ENCODE measurements at places on chromosomes 6 and 20.
A peak's percentile ranks its signal among the peaks of the same experiment; 100 is the strongest.

DNA sequence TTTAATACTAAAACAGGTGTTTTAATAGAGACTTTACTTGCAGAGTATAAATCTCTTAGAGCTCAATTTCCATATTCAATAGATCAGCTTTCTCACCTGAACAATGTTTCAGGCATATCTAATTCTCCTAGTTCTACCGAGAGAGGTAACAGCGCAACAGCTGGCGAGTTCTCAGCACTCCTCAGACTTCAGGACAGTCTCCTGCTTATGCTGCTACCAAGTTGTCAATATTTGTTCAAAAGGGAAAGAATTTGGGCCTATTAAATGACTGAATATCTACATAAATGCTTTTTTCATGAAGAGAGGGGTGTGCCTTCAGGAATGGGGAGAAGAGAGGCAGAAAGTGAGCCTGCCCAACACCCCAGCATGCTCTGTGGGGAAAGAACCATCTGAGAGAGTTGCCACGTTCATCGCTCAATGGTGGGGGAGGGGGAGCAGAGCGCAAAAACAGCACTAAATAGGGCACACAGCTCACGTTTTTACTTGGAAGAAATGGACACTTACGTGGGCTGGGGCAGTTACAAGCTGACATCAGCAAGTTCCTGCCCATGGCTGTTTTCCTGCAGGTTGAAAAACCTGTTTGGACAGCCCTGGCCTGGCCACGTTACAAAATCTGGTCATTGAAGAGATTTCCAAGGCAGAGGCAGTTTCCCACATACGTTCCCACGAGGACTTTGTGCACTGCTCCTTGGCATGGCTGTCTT, 38.0 kb downstream of the EZR start:
- no peak for DNase-seq

DNA sequence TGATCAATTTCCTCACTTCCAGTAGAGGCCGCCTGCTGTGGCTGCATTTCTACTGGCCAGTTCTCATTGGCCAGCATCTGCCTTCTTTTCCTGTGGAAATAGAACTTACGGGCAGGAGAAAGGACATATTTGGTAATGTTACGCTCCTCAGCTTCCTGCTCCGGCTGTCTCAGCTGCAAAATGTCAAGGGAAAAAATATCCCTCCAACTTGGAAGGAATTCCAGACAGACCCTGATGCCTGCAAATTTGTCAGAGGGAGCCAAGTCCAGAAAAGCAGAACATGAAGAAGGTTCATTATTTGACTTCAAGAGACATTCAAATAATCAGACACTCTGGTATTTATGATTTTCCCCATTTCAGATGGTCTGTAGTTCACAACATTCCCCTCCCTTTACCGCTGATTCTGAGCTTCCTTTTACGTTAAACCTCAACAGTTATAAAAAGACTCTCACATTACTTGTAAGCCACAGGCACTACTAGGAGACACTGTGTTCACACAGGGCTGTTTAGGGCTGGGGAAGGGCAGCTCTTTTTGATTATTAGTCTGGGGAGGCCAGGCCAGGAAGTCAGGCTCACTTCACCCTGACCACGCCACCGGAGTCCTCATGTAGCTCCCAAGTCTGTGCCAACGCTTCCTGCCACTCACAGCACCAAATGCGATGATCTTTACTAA, 179.6 kb upstream of the CCN2 start:
- DNase-seq = no peak

GRCh38 chr20:39429726-39430125, 467.6 kb downstream of the DHX35 start:
- peak; percentile 19 for DNase-seq

- no peak for DNase-seq
These were observed 29.5 kb downstream of the BEND6 start for GRCh38 chr6:56984361-56984760.

DNA sequence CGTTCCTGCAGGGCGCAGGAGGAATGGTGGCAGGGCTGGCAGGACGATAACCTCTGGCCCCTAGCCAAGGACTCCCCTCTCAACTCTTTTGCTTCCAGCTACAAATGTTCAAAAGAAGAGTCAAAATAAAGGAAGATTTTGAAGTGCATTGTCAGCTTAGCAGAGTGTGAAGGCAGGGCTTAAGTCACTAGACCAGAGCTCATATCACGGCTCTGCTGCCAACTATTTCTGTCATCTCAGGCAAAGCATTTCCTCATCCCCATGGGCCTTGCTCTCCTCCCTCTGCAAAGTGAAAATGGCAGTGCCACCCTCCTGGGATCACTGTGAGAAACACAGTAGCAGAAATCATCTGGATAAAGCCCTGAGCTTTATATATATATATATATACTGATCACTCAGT, 36.7 kb downstream of the CFAP61 start:
- no peak for DNase-seq

GRCh38 chr6:85460921-85461797, 11.3 kb downstream of the NT5E start:
- DNase-seq = no peak

DNA sequence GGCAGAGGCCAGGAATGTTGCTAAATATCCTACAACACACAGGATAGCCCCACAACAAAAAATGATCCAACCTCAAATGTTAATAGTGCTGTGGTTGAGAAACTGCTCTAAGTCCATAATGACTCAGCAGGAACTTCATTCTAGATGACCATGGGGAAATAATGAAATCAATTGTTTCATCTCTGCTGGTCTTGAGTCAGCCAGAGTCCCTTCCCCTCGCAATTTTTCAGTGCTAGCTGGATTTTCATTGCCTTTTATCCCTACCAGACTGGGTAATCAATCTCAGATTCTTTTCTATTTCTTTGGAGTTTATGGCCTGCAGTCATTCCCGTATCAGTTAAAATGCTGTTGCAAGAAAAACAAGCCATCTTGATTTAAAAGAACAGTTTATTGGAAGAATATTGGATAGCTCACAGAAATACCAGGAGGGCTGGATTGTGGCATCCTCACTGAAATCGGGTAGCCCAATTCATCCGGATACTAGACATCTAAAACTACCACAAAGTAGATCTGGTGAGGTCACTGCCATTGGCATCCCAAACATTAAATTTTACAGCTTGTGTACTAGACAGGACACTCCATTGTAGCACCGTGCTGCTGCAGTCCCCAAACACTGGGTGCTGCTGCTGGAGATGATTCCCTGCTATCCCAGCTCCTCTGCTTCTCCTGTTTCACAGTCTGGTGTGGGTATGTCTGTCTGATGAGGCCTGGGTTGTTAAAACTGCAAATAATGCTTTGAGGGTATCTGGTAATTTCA, 30.3 kb upstream of the POPDC3 start:
- DNase-seq = no peak

DNA sequence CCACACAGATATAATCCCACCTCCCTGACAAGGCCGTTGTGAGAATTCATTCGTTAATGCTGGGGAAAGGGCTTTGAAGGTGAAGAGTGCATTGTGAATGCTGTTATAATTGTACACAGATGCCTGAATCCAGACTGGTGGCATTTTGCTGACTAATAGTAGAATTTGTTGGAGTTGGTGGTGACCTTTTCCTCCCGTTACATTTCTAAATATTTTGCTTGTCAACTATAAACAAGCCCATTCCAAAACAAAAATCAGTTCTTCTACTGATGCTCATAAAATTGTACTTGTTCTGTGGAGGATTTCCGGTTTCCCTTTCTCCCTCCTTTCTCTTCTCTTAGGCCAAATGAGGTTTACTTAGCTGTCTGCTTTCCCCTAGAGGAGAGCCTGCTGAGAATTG, 253.1 kb upstream of the SUPT3H start:
- DNase-seq = no peak

- DNase-seq = peak; percentile 93
These were observed 23.0 kb upstream of the ECHDC1 start for GRCh38 chr6:127366282-127367022.

DNA sequence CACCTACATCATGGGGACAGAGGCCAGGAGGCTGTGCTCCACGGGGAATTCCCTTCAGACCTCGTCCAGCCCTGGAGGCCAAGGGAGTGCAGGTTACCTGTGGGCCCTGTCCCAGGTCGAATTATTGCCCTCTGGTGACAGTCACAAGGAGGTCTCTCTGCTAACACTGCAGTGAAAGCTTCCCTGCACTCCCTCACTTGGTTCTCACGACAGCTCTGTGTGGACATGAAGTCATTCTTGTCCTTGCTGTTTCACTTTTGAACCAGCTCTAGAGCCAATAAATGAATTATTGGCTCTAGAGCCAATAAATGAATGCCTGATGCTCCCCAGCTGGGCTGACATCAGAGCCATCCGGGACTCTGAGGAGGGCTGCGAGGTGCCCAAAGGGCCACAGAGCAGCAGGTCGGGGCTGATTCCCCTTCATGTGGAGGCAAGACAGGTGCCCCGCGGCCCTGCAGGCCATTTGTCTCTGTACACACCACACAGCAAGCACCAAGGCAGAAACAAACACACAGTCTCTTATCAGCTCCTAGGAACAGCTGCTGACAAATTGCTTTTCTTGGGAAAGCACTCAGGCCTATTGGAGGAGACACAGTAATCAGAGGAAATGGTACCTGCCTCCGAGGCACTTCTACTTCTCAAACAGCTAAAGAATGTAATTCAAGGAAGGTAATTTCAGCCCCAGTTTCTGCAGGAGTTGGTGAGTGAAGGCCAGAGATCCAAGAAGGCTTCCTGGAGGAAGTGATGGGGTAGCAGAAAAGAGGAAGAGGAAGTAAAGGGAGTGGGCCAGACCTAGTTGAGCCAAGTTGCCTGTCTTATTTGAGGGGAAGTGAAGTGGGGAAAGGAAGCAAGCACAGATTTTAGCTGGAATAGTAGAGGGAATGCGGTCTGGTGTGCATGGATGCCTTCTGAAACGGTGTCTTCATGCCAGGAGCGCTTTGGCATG, 27.5 kb upstream of the TBXT start:
- no peak for DNase-seq

DNA sequence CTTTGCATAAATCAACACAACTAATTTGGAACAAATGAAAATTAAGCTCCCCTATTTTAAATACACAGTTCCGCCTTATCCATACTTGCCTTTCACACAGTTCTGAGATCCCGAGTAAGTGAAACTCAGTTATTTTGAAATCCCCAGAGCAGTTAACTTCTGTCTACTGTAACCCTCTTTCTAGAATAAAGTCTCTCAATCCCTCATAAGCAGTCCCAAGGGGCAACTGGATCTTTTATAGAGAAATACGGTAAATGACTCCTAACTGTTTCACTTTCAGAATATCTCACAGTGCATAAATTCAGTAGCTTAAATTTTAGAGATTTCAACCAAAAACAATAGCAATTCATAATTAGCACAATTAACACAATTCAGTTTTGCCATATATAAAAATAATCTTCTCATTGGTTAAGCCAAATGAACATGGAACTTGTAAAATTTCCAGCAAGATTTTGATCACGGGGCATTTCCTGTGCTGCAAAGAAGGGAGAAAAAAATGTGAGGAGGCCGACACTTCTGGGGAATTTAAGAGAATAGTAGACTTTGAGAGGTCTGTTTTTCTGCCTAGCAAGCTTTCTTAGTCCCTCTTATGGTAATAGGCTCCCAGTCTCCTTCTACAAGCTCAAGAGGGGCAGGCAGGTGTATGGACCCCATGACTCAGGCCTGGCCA, 78.3 kb downstream of the KIF6 start:
- DNase-seq = no peak

DNA sequence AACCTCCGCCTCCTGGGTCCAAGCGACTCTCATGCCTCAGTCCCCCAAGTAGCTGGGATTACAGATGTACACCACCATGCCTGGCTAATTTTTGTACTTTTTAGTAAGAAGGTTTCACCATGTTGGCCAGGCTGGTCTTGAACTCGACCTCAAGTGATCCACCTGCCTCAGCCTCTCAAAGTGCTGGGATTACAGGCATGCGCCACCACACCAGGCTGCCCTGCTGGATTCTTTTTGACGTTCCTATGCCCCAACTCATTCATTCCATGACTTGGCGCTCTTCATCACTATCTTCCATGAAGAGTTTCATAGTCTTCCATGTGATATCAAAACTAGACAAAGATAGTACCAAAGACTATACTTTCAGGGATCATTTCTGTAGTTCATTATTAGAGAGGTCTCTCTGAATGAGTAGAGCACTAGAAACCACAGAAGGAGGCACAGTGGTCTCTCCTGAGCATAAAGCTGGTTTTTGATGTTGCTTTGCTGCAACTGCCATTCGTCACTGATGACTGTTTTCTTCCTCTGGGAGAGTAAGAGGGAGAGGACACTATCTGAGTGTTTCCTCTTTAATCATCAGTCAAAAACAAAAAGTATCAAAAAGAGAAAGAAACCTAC, 23.5 kb downstream of the DNAAF9 start:
- no peak for DNase-seq

GRCh38 chr6:54817236-54817635, 29.3 kb upstream of the FAM83B start:
- no peak for DNase-seq

- DNase-seq = no peak
These were observed 74.7 kb downstream of the SYNJ2 start for GRCh38 chr6:158056355-158056754.

- DNase-seq = no peak
These were observed 867.2 kb downstream of the PHF3 start for GRCh38 chr6:64502801-64503200.

- no peak for DNase-seq
These were observed 228.3 kb downstream of the SLC35F1 start for GRCh38 chr6:118135371-118135770.

GRCh38 chr6:89508755-89509563, 76.0 kb downstream of the ANKRD6 start:
- peak; percentile 2 for DNase-seq

DNA sequence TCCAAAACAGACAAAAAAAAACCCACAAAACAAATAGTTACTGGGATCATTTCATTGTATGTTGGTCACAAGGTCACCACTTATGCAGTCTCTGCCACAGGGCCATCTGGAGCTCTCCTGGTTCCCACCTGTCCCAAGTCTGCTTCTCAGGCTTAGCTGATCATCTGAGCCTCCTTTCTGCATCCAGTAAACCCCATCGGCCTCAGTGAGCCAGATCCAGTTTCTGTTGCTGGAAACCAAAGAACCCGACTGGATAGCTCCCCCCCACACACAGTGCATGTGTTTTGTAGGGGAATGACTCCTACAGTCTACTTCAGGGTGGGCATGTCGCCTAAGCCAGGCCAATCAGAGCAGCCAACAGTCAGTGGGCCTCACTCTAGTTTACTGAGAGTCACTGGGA, 233.3 kb downstream of the PREX1 start:
- DNase-seq = no peak

GRCh38 chr20:40774252-40774651, 85.2 kb upstream of the MAFB start:
- DNase-seq = no peak

DNA sequence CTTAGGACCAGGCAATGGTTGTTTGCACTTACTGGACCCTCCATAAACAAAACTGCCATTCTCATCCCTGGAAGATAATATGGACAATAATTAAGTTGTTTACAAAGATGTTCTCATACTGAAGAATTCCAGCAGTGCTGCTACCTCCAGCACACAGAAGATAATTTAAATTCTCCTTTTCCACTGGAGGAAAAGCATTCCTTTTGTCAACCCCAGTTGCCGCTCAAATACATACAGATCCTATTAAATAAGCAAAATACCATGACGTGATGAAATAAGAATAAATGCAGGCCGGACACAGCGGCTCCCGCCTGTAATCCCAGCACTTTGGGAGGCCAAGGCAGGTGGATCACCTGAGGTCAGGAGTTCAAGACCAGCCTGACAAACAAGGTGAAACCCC, 54.5 kb upstream of the IPCEF1 start:
- no peak for DNase-seq
